ENCODE measurements at places on chromosomes 7 and 10.

- no peak for DNase-seq
Observed at GRCh38 chr7:147245274-147245673, 1128.7 kb downstream of the CNTNAP2 start.

- no peak for DNase-seq
Observed at GRCh38 chr10:82464966-82465365, 590.0 kb downstream of the NRG3 start.

DNA sequence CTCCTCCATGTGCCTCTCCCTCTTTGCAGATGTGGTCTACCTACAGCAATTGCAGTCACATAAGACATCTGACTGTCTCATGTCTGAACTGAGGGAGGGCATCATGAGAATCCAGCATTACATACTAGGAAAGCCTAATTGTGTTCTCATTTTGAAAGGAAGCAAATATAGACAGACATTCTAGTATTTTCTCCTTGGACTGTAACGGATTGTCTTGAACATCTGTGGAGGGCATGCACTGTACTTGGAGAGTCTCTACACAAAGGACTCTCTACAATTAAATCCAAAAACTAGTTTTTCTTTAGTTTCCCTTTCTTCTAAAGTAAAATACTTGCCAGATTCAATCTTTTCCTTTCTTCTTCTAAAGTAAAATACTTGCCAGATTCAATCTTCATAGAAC lies 34.7 kb upstream of the TRIL start:
- DNase-seq = no peak

- no peak for DNase-seq
Observed at GRCh38 chr10:110845756-110846620, 25.7 kb upstream of the PDCD4 start.

DNA sequence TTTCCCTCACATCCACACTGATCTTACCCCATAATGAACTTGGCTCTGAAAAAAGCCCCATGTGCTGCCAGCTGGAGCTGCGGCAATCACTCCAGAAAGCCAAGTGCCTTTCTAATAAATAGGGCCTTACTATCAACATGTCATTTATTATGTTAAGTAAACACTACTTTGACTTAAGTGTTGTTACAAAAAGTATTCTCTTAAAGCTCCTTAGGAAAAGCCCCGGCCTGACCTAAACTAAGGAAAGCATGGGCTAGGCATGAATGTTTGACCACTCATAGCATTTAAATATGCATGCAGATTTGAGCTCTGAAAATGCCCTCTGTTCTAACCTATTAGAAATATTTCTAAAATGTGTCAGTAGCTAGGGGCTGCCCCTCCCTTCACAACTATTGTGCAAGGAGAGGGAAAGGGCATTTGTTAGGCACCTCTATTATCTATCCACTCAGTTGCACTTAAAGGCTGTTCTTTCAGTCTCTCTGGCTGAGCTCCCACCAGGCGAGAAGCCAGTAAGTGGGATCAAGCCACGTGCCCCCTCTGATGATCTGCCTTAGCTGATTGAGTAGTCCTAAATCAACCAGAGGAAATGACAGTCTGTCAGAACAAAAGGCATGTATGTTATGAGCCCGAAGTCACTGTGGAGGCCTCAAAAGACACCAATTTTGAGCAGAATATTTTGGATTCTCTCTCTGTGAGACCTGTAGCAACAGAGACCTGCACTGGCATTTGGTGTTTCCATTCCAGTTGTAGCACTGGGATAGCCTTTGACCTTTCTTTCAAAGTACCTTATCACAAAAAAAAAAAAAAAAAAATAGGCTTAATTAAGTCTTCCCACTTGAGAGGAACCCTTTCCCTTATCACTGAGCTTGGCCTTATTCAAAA lies 77.1 kb downstream of the ITGB8 start:
- DNase-seq = no peak

GRCh38 chr7:80098795-80099194 lies 35.8 kb upstream of the GNAI1 start:
- DNase-seq = no peak

DNA sequence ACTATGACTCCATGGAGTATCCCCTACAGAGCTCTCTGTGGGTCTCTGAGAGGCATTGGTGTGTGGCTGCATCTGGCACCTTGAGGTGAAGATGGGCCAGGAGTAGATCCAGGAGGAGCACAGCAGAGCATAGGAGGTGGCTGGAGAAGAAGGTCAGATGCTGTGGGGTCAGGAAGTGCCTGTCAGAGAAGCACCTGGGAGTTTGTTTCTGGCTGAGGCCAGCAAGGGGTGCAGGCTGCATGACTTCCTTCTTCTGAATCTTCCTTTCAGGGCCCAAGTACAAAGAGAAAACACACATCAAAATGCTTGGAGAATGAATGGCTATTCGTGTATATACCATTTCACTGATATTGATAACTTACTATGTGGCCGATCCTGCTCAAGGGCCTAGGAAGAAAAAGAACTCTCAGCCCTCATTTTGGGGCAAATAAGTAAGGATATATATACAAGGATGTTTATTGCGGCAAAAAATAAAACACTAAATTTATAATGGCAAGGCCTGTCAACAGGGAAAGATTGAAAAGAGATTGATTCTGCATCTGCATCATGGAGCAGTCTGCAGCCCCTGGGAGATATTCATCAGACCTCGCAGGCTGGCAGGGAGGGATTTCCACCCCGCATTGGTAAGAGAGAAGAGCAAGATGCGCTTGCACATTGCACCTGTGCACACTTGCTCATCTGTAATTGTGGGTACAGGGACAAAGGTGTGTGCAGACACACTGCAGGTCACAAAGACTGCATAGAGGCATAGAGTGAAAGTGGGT lies 39.2 kb downstream of the PTPRE start:
- DNase-seq = no peak

GRCh38 chr7:138900035-138900828 lies 81.0 kb downstream of the KIAA1549 start:
- DNase-seq = no peak

- DNase-seq = no peak
Observed at GRCh38 chr7:97012365-97013133, 7.2 kb downstream of the DLX6 start.
